ENCODE measurements at places on chromosomes 13 and 19.
A peak's percentile ranks its signal among the peaks of the same experiment; 100 is the strongest.

DNA sequence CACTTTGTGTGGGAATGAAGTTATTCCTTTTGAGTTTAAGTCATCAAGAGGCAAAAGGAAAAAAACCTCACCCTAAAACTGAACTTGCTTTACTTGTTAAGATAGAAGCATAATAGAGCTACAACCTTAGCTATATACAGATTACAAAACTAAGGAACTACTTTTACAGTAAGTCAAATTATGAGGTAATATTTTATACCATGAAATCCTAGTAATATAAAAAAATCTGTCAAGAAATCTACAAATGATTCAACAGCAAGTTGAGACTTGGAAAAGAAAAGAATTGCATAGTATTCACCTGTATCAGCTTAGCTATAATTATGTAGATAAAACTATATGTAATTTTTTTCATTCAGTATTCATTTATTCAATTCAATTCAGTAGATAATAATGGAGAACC, 335.3 kb downstream of the KLF5 start:
- DNase-seq = no peak

- DNase-seq = peak; percentile 96
These were observed at the start of gene MED25 for GRCh38 chr19:49817964-49818648. Gene MED25 (plus strand): TSS chr19:49818289. CDS start chr19:49818342, 53 bp downstream.

GRCh38 chr19:29540114-29540513, 14.3 kb downstream of the VSTM2B start:
- DNase-seq = no peak

DNA sequence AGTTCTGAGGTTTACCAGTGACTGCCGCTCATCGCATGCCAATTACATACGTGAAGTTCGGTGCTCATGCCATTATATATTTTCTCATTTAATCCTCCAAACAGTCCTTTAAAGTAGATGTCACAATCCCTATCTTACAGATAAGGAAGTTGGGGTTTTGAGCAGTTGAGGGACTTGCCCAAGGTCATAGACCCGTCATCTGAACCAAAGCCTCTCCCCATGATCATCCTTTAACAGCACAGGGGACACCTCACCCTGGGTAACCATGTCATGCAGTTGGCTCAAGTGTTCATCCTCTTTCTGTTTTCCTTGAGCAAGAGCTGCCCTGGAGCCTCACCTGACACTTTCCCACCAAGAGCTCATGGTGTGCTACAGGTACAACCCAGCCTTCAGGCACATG, 69.1 kb downstream of the HSPH1 start:
- no peak for DNase-seq

DNA sequence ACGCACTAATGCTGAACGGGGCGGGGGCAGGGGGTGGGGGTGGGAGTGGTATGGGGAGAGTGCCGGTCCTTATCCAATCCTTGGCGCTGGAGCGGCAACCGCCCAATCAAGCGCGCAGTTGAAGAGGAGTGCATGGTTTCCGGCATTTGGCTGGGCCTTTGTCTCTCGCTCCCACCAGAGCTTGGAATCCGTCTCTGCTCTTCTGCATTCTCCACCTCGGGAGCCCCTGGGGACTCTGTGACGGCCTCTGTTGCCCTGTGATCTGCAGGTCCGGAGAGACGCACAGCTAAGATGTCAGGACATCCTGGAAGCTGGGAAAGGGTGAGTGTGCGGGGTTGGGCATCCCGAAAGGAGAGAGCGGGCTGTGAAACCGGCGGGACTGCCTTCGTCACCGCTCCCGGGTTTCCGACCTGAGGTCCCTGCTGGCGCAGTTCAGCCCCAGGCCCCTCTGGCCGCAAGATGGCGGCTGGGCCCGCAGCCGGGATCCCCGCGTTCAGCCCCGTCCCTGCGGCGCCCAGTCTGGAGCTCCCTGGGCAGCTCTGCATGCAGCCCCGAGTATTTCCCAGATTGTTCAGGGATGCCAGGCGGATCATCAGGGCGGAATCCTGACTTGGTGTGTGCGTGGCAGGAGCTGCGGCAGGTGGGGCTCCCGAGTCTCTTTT, 53.6 kb upstream of the ZNF254 start:
- peak; percentile 94 for DNase-seq

DNA sequence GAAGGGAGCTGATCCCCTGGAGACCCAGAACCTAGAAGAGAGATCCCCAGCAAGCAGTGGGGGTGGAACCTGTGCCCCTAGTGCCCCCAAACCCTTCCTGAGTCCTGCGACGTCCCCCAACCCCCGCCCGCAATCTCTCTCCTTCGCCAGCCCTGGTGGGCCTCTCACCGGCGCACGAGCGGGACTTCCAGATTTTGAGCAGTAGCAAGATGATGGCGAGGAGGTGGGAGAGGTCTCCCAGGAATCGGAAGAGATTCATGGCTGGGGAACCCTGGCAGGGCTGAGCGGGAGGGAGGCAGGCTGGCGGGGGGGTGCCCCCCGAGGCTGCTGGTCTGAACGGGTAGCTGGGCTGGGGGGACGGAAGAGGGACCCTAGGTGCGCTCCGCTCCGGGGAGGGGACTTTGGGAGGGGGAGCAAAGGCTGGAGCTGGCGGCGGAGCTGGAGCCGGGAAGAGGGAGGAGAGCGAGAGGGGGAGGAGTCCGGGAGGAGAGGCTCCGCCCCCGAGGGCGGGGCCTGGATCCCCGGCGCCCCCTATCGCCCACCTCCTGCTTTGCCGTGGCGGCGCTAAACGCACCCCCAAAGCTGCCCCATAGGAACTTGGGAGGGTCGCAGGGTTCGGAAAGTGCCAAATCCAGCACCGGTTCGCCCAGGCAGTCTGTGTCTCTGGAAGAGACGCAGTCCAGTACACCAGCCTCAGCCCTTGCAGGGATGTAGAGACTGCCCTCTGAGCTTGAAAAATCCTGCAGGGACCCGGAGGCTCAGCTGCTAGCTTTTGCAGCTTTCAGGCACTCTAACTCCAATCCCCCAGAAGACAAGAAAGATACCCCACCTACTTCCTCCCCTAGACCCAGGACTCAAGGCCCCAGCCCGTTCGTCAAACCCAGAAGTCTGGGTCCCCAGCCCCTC, at the start of gene KDELR1:
Gene KDELR1 (minus strand): TSS at position 452 of the 906 bp plus-strand sequence. CDS start 193 bp downstream, at position 259.
- DNase-seq = peak; percentile 91

DNA sequence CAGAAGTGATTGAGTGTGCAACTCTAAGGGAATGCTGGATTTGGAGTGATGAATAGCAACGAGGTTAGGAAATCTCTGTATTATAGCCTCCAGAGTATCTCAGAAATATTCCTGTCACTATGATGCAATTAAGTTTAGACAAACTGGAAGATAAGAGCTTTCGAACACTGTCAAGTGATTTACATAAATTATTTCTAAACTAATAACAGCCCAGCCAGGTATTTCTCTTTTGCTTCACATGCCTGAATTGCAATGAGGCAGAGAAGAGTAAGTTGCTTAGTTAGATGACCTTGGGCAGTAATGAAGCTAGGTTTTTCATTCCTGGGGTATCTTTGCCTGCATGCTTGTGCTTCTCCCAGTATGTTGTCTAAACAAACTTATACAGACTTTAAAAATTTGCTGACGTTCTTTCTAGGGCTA, 134.5 kb downstream of the LMO7 start:
- DNase-seq = no peak

- no peak for DNase-seq
These were observed 378.4 kb downstream of the KCNRG start for GRCh38 chr13:50393628-50394027.

DNA sequence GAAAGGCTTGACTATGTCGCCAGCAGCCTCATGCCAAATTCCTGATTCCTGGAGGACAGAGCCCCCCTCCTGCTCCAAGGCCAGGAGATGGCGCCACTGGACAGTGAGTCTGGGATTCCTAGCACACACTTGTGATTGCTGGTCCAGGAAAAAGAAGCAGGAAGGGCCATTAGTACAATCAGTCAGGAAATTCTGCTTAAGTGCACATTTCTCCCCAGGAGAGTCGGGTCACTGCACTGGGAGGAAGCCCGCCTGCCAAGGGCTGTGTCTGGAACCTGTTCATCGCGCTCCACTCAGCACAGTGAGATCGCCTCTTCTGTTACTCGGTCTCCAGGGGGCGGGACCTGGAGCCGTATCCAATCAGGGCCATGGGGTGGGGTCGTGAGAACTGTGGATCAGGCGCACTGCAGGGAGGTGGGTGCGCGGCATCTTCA, 65.1 kb downstream of the ZNF823 start:
- DNase-seq = peak; percentile 76

DNA sequence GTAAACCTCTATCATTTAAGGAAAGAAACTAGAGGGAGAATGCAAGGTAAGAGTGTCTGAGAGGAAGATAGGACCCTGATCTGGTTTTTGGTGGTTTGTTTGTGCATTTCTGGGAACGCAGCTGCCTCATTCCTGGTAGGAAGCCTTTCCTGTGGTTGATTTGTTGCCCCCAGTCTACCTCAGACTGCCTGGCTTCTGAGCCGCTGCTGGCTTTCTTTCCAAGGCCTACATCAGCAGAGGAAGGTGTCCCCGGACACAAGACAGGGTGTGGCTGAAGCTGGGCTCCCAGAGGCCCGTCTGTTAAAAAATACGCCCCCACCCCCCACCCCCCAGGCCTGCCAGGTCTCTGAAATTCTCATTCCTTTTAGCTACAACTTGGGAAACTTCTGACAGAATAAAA, 42.6 kb downstream of the C13orf42 start:
- DNase-seq = no peak

Measured in iPS-NIHi11 (cell line).